ENCODE measurements at places on chromosomes 11 and 22.

- H3K36me3 ChIP-seq: peaks cover 5% of the 10 kb centered on the region
- no peak for DNase-seq
- no peak overlapping the region for H3K4me3 ChIP-seq
- H3K27ac ChIP-seq: no peak overlapping the region
- H3K4me1 ChIP-seq: no peaks in the 10 kb centered on the region
Measured at GRCh38 chr11:117473481-117474091, 145.9 kb downstream of the CEP164 start.

DNA sequence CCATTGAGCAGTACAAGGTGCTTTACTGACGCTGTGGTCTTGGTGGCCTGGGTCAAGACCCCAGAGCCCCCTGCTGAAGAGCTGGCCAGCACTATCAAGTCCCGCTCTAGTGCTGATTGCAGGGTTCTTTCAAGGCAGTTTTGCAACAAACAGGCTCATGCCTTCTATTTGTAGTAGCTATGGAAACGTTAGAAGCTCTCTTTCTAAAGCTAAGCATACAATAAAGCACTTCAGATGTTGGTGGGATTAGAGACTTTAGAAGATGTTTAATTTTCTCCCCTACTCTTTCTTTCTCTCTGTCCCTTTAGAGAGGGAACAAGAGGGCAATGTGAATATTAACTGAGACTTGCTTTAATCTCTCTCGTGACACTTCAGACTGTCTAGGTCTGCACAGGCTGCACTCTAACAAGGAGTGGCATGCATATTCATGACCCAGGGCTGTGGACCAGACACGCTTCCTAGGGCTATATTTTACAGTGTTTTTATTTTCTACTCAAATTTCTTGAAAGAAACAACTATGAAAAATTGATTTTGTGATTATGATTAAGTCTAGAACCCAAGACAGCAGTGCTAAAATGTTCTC lies 138.6 kb downstream of the WNT7B start:
- H3K27ac ChIP-seq: no peak overlapping the region
- no peak for DNase-seq
- peaks cover 8% of the 10 kb centered on the region for H3K36me3 ChIP-seq
- H3K4me1 ChIP-seq: no peaks in the 10 kb centered on the region
- no peak overlapping the region for H3K4me3 ChIP-seq

DNA sequence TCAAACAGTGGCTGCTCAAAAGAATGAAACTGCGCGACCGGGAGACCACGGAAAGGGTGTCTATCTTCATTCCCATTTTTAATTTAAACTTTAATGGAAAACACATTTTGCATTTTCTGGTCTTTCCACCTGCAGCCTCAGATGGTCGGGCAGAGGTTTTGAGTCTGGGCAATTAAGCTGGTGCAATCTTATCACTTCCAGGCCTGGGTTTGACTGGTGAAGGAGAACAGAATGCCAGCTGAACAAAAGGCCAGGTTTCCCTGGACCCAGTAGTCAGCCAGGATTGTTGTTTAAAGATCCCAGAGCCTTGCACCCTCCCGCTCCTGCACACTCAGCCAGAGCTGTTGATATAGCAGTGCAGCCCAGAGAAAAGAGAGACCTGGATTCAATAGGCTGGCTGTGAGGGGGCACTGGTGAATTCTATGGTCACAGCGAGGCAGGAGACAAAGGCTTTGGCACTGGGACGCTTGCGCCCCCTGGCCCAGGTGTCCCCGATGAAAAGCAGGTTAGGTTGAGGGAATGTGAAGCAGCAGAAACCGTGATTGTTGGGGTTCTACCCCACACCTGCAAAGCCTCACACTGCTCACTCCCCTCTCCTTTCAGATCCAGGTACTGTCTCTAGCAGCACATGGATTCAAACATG lies 83.6 kb downstream of the FLI1 start:
- H3K27ac ChIP-seq: peak overlapping the region; percentile 38
- peaks cover 86% of the 10 kb centered on the region for H3K36me3 ChIP-seq
- H3K4me3 ChIP-seq: no peak overlapping the region
- DNase-seq: no peak

DNA sequence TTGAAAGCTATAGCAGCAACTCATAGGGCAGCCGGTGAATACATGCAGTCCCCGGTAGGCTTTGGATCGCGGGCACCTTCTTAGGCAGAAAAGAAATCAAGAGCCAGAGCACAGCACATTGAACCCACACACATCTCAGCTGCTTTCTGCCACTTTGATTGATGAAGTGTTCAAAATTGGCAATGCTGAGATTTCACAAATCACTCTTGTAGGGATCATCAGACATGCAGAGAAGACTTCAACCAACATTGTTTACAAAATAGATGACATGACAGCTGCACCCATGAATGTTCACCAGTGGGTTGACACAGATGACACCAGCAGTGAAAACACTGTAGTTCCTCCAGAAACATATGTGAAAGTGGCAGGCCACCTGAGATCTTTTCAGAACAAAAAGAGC lies 350.2 kb upstream of the ARHGAP42 start:
- no peaks in the 10 kb centered on the region for H3K36me3 ChIP-seq
- H3K4me1 ChIP-seq: no peaks in the 10 kb centered on the region
- H3K27me3 ChIP-seq: no peaks in the 10 kb centered on the region
- DNase-seq: no peak
- H3K4me3 ChIP-seq: no peak overlapping the region

DNA sequence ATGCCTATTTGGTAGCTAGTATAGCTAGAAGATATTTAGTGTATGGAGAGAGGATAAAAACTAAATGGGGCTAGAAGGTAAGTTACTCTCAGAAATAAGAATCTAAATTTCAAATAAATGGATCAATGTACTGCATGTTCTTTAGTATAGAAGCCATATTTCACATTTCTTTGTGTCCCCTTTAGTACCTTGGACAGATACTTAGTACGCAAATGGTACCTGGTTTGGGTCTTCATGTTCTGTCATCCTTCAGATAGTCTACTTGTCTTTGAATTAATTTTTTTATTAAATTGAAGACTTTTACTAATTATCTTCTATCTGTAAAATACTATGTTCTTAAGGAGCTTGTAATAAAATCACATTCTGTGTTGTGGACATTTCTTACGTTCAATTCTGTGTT lies 26.3 kb upstream of the RBMXL2 start:
- no peaks in the 10 kb centered on the region for H3K4me1 ChIP-seq
- H3K4me3 ChIP-seq: no peak overlapping the region
- no peaks in the 10 kb centered on the region for H3K27me3 ChIP-seq
- H3K27ac ChIP-seq: no peak overlapping the region
- H3K36me3 ChIP-seq: no peaks in the 10 kb centered on the region
- no peak for DNase-seq

DNA sequence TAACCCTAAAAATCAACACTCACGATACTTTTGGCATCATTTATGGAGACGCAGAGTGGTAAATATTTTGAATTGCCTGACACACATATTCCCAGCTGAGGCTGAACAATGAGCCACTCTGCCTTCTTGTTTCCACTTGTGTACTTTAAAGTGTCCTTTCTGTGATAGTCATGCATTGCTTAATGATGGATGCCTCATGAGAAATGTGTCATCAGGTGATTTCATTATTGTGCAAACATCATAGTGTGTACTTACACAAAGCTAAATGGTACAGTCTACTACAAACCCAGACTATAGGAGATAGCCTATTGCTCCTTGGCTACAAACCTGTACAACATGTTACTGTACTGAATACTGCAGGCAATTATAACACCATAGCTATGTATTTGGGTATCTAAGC lies 44.2 kb downstream of the MRE11 start:
- H3K36me3 ChIP-seq: peaks cover 18% of the 10 kb centered on the region
- peaks cover under 1% of the 10 kb centered on the region for H3K4me1 ChIP-seq
- H3K27me3 ChIP-seq: no peaks in the 10 kb centered on the region

GRCh38 chr11:67389477-67389876 lies 2.3 kb upstream of the RAD9A start:
- peak overlapping the region; percentile 71 for H3K4me3 ChIP-seq
- DNase-seq: peak; percentile 59
- peaks cover 23% of the 10 kb centered on the region for H3K36me3 ChIP-seq
- peaks cover 31% of the 10 kb centered on the region for H3K4me1 ChIP-seq
- peaks cover 7% of the 10 kb centered on the region for H3K27me3 ChIP-seq

GRCh38 chr11:123484448-123484847 lies 54.4 kb downstream of the GRAMD1B start:
- no peaks in the 10 kb centered on the region for H3K27me3 ChIP-seq
- peaks cover 11% of the 10 kb centered on the region for H3K4me1 ChIP-seq
- no peak for DNase-seq
- H3K36me3 ChIP-seq: no peaks in the 10 kb centered on the region
- no peak overlapping the region for H3K4me3 ChIP-seq
- no peak overlapping the region for H3K27ac ChIP-seq

GRCh38 chr11:134538742-134539141 lies 126.7 kb upstream of the B3GAT1 start:
- no peaks in the 10 kb centered on the region for H3K36me3 ChIP-seq
- H3K27me3 ChIP-seq: peaks cover 71% of the 10 kb centered on the region
- H3K4me3 ChIP-seq: no peak overlapping the region

GRCh38 chr11:122853971-122854446 lies 15.7 kb downstream of the CRTAM start:
- H3K27ac ChIP-seq: no peak overlapping the region
- no peak overlapping the region for H3K4me3 ChIP-seq
- H3K4me1 ChIP-seq: peaks cover 41% of the 10 kb centered on the region
- peaks cover 68% of the 10 kb centered on the region for H3K36me3 ChIP-seq

All from effector memory CD8-positive, alpha-beta T cell (primary cell).